ENCODE measurements at places on chromosomes 5 and 9.

- no peak for DNase-seq
These were observed 286.7 kb downstream of the NFIB start for GRCh38 chr9:14027116-14027800.

DNA sequence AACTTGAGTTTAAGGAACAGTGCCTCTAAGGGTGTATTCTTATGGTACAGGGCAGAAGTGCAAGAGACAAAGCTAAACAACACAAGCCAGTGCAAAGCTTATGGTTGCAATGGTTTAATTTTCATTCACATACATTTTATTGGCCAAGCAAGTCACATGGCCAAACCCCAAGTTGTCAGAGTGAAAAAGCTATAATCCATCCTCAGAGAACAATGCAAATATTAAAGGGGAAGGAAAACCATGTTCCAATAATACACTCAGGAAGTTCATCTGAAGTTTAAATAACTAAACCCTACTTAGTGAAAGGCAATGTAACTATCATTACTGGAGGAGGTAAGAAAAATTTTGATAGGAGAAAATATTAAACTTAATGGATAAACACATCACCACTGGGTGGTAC is 26.6 kb upstream of the TLR4 start:
- DNase-seq, result no peak

DNA sequence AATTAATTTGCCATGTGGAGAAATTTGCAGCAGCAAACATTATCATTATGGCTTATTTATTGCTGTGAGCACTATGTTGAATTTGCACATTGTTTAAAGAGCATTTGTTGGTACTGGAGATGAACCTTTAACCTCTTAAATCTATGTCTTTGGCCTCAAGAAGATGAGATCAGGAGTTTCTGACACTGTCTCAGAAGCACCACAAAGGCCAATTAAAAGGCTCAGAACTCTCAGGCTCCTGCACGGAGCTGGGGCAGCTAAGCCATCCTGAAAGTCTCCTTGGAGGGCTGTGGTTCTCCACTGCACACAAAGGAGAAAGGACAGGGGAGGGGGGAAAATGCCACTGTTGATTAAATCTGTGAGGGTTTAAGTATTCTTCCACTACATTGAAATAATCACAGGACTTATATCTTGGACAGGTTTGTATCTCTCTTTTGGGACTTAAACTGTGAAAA is 33.1 kb downstream of the ZNF366 start:
- no peak for DNase-seq

DNA sequence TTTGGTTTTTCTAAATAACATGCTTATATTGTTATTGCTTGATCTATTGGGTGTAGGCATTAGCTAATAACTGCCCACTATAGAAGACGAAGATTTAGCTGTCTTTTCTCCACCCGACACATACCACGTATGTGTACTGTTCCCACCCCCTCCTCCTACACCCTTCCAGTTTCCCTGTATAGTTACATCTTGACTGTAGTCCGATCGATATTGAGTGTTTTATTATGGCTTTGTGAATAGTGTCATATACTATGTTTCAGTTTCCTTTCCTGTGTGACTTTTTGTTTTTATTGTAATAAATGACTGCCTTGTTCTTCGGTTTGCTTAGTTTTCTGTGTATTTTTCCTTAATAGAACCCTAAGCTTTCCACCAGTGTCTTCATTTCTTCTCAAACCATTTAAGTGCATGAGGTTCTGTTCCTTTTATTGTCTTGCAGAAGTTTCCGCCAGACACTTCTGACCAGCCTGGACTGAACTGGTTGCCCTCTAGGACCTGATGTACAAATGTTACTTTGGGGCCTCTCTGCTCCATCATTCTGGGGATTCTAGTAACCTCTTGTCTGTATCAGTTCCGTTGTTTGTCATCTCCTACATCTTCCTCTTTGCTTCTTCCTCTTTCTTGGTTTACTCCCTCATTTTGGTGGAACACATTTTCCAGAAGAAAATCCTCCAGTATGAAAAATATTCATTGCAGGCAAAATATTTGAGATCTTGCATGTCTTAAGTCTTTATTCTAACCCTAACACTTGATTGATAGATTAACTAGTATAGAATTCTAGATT is 61.8 kb downstream of the PRKACG start:
- no peak for DNase-seq

DNA sequence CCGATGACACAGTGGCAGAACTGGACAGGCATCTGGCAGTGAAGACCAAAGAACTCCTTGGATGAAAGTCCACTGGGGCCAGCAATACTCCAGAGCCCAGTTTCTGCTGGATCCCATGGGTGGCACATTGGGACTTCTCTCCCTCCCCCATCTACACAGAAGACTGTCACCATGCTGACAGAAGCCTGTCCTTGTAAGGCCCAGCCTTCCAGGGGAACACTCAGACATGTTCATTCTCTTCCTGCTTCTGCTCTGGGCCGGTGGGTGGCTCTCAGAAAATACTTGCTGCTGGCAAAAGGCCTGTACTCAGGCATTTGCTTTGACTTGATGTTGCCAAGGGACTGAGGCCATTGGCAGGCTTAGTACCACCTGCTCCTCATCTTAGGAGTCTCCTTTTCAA is 48.3 kb upstream of the PTGS1 start:
- no peak for DNase-seq

DNA sequence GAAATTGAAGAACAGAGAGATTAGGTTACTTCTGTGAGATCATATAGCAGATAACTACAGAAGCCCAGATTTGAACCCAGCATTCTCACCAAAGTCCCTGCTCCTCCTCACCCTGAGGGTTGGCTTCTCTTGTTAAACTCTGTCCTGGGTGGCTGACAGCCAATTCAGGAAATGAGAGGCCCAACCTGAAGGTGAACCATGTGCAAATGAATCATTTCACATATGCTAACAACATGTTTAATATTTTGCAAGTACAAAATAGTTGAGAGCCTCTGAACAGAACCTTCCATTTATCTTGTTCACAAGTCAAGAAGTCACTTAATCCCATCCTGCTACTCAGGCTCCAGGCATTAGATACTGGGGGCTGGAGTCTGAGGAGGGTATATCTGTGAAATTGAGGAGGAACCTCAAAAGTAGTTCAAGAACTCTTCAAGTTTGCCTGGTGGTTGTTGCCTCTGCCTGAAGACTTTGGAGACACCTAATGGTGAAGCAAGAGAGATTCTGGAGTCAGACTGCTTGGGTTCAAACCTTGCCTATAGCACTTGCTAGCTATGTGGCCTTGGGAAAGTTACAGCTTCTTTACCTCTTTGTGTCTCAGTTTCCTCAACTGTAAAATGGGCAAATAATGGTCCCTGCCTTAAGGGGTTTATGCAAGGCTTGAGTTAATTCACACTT is 564.0 kb downstream of the PSAT1 start:
- no peak for DNase-seq

GRCh38 chr5:150077060-150077459 is 9.3 kb downstream of the CSF1R start:
- no peak for DNase-seq

- peak; percentile 14 for DNase-seq
These were observed 140.5 kb upstream of the TUT7 start for GRCh38 chr9:86494644-86495111.

GRCh38 chr9:36818242-36818938 is 215.7 kb downstream of the PAX5 start:
- no peak for DNase-seq

- DNase-seq, result no peak
These were observed 102.4 kb downstream of the SMIM23 start for GRCh38 chr5:171888051-171888481.

GRCh38 chr5:88669371-88670050 is 213.5 kb downstream of the MEF2C start:
- DNase-seq, result no peak

DNA sequence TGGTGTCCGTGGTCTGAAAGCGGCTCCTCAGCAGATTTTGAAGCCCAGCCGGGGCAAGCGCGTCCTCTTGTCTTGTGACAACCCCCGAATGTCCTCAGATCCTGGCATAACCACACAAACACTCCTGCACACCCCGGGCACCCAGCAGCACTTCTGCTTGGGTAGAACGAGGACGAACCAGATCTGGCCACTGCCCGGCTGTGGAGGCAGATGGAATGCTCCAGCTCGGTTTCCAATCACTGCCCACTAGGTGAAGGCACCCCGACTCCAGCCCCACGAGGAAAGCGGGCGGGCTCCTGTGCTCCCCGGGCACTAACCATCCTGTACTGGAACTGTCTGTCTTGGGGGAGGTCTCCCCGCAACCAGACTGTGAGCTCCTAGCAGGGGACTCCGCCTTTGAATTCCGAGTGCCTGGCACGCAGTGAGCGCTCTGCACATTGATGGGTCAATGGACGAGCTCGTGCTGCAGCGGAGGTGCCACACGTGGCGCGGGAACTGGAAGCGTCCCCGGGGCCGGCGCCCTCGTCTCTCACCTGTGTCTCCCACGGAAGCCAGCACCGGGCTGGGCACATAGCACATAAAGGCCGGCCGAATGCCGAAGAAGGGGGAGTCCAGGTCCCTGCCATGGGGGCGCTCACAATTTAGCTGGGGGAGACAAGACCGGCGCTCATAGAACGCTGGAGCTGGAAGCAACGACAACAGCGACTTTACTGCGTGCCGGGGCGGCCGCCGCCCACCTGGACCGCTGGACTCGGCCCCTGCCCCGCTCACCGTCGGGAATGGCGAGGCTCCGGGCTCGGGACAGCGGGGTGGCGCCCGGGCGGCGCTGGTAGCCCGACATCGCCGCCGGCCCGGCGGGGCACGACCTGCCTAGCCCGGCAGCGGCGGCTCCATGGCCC is 608 bp downstream of the ENTR1 start:
- DNase-seq, result peak; percentile 57

DNA sequence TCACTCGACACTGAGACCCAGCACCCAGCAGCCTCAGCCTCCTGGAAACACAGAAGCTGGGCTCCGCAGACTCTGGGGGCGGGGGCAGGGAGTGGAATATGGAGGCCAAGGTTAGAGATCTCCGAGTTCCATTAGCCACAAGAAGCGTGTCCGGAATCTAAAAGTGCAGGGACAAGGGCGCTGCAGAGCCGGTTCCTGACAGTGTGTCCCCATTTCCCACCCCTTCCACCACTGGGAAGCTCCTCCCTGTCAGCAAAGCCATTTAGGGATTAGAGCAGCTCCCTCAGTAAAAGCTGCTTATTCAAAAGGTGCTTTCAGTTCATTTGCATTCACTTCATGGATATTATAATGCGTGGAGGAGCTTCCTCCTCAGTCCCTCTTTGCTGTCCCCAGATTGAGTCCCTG is 74.1 kb upstream of the HSPA9 start:
- no peak for DNase-seq

DNA sequence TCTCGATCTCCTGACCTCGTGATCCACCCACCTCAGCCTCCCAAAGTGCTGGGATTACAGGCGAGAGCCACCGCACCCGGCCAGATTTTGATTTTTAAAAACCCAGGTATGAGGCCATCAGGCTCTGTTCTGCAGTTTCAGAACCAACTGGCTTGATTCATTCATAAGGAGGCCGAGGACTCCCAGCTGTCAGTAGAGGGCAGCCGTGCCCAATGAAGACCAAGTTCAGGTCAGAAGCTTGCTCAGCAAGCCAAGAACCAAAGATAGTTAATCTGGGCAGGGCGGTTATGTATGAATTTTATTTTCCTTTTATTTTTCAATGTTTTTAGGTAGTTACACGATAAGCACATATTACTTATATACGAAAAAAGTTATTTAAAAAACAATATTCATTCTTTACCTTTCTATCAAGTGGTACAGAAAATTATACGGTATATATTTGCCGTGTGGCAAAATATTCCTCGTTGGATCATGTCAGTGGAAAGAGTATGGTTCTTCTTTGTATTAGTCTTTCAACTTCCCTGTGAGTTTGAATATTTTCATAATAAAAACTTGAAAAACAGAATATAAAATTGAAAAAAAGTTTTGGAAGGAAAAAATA is 18.0 kb downstream of the MGAT1 start:
- peak; percentile 85 for DNase-seq

DNA sequence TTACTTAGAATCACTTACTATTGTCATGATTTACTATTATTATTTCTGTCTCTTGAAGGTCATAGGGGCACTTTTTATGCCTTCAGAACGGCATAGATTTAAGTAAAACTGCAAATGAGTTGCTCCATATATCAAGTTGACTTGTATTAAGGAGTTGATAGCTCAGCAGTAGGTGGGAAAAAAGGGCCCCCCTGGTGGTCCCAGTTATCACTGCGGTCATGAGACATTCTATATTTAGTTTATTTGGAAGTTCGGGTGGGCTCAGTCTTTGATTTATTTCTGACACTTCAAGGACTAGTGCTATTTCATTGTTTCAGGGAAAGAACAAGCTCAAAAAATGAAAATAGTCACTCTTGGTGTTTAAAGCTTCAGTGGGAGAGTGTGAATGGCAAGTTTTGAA is 159.3 kb downstream of the SLC24A2 start:
- no peak for DNase-seq

DNA sequence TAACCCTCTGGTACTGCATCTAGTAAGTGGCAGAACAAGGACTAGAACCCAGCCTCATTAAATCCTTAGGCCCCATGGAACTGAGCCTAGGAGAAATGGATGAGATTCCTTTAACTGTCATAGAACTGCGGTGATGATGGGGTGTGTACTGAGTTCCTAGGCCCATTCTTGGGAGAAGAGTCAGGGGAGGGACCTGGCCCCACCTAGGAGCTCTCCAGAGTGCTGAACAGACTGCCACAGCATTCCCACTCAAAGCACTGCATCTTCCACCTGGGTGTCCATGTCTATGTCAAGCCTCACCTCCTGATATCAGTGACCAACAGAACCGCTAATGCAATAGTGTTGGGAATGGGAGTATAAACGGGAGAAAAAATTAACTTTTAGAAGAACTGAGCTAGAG is 36.6 kb downstream of the TTLL11 start:
- no peak for DNase-seq

DNA sequence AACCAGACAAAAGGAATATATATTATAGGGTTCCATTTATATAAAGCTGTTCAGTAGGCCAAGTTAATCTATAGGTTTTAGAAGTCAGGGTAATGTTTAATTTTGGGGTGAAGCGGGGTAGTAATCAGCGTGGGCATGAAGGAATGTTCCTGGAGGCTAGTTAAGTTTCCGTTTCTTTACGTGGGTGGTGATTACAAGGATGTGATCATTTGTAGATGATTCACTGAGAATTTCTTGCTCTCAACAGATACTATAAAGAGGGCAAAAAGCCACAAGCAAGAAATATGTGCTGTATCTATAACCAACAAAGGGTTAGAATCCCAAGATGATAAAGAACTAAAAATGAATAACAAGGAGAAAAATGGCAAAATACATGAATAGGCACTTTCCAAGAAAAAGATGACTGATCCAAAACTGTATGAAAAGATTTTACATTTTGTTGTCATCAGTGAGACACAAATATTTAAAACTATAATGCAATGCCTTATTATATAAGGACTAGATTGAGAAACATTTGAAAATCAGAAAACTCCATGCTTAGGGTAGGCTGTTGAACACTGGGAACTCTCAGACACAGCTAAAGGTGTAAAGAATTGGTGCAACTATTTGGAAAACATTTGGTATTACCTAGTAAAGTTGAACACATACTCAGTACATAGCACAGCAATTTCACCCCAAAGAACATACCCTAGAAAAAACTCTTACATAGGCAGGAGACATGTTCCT is 224.3 kb upstream of the S1PR3 start:
- DNase-seq, result peak; percentile 38

GRCh38 chr5:154493274-154493673 is 15.2 kb upstream of the HAND1 start:
- no peak for DNase-seq

All from A549 (cell line).